ENCODE measurements at places on chromosomes 12 and 14.
A peak's percentile ranks its signal among the peaks of the same experiment; 100 is the strongest.

DNA sequence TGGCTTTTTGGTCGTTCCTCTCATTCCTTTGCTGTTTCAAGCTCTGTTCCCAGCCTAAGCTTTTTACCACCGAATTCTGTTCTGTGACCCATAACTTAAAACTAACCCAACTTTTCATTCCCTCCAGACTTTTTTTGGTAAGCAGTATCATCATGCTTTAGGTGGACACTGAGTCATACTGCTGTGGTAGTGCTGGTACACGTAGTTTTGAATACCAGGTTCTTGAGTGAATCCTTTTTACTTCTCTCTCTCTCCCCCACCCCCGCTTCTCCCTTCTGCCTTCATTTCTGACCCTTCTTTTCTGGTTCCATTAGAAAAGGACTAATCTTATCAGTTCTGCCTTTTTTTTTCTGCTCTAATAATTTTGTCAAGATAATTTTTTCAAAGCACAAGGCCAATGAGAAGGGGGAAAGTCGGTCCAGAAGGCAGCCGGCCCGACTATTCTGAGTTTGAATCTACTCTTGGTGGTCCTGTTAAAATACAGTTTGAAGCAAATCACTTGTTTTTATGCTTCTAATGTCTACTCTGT lies 2.3 kb upstream of the MDM2 start:
- no peak for DNase-seq

DNA sequence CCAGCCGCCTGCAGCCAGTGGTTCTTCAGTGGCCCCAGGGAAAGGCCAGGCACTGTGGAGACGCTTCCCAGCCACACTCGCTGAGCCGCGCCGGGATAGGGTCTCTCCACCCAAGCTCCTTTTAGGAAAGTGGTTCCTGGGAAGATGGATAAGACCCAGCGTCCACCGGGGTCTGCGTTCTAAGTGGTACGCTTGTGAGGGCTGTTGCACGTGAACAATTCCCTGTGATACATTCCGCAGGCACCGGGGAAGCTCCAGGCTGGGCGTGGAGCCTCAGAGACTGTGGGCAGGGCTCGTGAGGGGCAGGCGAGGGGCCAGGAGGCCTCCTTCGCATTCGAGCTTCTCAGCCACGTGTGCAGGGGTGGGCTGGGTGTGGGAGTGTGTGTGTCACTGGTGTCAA lies 48.4 kb downstream of the GALNT9 start:
- DNase-seq = no peak

GRCh38 chr14:65195042-65195719 lies 92.9 kb upstream of the MAX start:
- DNase-seq = peak; percentile 56

DNA sequence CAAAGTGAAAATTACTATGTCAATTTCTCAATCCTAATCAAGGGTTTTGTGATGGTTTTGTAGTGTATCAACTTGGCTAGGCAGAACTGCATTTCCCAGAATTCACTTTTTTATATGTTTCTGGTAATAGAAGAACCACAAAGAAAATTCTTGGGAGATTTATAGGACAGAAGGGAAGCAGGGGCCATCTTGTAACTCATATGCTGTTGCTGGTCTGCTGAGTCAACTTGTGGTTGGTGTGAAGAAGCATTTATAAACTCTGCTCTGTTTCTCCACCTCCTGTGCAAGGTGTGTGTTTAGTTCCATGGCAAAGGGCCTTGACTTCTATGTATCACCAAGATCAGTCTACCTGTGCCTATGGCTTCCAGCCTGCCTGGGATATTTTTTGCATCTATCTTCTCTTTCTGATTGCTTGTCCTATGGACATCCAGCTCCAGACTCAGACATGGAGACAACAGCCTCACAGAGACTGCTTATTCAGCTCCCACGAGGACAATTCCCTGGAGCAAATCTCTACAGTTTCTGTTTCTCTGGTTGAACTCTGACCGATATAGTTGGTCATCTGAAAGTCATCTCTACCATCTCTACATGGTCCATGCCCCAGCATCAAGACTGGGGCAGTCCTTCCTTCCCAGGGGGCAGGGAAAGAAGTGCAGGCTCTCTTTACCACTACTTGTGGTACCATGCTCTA lies 364.3 kb upstream of the DDHD1 start:
- no peak for DNase-seq

- DNase-seq = no peak
Measured at GRCh38 chr12:9626291-9626690, 18.6 kb upstream of the KLRB1 start.

DNA sequence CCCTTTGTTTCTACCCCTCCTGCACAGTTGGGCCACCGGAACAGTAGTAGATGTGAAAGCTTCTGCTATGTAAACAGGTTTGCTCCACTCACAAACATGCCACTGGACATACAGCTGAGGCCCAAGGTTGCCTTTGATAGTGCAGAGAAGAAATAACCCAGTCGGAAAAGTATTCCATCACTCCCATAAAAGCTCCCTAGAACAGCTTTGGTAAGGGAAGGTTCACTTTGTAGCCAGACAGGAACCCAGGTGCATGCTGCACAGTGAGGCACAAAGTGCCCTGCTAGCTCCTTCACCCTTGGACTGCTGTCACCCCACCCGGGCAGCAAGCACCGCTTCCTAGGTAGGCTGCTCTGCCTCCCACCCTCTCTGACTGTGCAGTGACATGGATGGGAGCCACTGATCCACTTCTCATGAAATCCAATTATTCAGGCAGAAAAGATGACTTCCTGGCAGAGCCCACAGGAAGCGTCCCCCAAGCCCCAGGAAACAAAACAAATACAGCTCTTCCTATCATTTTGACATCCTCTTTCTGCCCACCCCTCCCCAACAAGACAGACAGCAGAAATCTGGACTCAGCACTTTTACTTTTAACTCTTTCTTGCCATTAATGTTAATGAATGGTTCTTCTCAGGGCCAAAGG lies 100.2 kb downstream of the SRGAP1 start:
- DNase-seq = no peak

DNA sequence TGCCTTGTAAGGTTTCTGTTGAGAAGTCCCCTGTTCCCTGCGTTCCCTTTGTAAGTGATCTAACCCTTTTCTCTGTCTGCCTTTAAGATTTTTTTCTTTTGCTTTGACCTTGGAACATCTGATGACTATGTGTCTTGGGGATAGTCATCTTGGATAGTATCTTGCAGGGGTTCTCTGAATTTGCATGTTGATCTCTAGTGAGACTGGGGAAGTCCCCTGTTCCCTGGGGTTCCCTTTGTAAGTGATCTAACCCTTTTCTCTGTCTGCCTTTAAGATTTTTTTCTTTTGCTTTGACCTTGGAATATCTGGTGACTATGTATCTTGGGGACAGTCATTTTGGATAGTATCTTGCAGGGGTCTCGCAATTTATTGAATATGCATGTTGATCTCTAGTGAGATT lies 38.2 kb upstream of the TMX1 start:
- DNase-seq = no peak

GRCh38 chr14:103474893-103475292 lies 47.7 kb downstream of the CKB start:
- no peak for DNase-seq

DNA sequence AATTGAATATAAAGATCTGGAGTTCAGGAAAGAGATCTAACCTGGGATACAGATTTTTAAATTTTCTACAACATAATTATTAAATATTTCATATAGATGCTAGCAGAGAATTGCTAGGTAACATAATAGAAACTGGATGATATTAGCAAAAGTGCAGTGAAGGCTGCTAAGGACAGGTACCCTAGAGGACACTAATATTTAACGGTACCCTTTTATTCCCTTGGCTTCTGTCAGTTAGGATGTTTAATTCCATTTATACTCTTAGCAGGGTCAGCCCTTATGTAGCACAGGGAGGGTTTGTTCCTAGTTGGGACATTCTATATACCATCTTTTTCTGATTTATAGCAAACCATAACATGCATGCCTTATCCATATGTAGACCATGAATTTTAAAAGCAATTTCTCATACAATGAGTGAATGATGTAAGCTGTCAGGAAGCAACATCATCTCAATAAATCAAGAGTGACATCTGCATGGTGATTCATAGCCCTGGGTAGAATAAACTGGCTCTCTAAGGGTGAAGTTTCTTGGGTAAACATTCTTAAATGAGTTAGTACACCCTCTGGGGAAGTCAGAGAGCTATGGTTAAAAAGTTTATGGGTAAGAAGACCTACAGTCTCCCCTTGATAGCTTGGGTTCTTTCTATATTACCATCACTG lies 404.4 kb upstream of the MGAT4C start:
- DNase-seq = no peak

GRCh38 chr14:24224618-24225071 lies 7.5 kb downstream of the NEDD8 start:
- DNase-seq = no peak

DNA sequence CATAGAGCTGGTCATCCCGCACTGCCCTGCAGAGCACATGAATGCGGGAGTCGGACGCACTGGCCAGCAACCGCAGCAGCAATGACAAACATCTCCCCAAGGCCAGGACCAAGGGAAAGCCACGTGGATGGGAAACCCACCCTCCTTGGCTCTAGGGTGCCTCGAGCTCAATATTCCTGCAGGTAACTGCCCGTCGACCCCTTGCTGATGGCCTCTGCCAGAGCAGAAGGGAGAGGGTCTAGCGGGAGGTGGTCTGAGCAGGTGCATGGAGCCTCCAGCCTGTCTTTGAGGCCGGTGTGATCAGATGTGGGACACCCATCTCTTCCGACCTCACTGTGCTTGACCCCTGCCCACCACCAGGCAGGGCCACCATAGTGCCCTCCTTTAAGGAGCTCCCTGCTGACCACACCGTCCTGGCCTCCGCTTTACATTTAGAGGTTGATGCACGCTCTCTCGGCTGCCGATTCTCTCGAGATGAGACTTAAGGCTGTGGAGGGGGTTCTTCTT lies 89.7 kb downstream of the PIWIL1 start:
- no peak for DNase-seq

GRCh38 chr14:106039400-106039799 lies 513.0 kb downstream of the TMEM121 start:
- peak; percentile 9 for DNase-seq

- no peak for DNase-seq
Measured at GRCh38 chr12:42583016-42583415, 6.5 kb downstream of the PRICKLE1 start.

DNA sequence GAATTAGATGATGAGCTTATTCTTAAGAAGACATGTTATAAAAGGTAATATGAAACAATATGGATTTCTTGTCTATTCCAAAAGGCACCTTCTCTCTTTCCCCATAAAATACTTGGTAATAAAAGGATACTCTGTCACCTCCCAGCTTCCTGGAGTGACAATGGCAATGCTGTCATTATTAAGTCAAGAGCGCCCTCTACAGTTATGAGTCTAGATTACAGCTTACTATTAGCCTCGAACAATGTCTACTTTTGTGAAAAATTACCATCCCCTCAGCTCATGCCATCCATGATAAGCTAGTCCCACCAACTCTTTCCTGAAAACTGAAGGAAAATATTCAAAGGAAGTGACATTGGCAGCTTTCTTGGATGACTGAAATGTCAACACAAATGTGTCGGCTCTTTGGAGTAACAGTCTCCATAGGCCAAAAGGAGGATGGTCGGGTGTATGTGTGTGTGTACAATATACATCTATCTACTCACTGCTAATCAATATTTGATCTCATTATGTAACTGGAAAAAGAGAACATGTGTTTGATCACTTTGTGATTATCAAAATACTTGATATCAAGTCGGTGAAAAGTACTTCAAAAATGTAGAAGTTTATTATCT lies 48.7 kb upstream of the CDKN3 start:
- peak; percentile 53 for DNase-seq

GRCh38 chr12:24083838-24084237 lies 134.4 kb upstream of the SOX5 start:
- DNase-seq = no peak

GRCh38 chr12:121796855-121797751 lies 3.6 kb upstream of the RHOF start:
- DNase-seq = no peak

GRCh38 chr14:104384776-104385071 lies 194.8 kb upstream of the C14orf180 start:
- DNase-seq = no peak

DNA sequence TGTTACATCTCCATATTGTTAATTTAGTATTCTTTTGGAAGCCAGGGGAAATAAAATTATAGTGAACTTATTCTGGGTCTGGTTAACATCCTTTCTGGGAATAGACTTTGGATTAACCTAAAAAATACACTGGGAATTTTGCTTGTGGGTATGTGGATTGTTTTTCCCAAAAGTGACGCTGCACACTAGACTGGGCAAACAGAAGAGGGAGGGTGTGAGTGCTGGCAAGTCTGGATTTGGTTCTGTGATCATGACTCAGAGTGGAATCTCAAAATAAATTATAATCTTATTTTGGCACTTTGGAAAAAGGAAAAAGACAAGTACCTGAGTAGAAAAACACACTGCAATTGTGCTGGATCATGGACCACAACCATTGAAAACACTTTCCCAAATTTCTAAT lies 15.2 kb upstream of the LUM start:
- no peak for DNase-seq

- DNase-seq = no peak
Measured at GRCh38 chr12:117042862-117043261, 56.4 kb downstream of the TESC start.

- DNase-seq = peak; percentile 64
Measured at GRCh38 chr14:49879646-49880204, 13.2 kb upstream of the ARF6 start.

DNA sequence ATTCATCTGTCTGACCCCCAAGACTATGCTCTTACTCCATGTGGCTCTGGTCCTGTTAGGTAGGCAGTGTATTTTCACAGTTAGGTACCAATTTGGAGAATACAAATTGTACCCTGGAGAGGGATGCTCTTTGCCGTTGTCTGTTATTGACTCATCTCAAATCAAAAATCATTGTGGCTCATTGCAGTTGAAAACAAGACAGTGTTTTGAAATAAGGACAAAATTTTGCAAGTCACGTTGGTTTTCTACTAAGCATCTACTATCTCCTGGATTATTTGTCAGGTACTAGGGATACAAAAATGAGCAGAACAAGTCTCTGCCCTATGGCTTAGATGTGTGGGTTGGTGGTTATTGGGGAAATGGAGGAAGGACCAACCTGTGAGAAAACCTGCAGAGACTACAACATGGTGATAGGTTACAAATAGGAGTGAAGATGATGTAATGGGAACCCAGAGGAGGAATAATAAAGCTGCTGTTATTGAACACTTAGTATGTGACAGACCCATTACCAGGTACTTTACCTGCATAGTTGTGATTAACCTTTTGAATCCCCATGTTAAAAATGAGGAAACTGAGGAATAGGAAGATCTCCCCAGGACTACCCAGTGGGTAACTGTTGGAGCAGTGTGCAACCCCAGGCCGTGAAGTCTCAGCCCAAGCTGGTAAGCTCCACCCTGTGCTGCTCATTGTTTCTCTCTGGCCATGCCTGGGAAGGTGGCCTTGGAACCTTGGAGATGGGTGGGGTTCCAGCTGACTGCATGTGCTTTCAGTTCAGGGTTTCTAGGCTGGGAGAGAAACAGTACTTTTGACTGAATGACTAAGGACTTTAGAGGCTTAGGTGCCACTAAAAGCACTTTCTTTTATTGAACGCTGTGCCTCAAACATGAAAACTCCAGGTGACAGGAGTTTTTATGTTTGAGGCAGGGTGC lies 72.9 kb upstream of the SRSF5 start:
- no peak for DNase-seq

- no peak for DNase-seq
Measured at GRCh38 chr14:52690983-52691760, 4.2 kb downstream of the ERO1A start.
